ENCODE measurements at places on chromosomes 2 and 18.

DNA sequence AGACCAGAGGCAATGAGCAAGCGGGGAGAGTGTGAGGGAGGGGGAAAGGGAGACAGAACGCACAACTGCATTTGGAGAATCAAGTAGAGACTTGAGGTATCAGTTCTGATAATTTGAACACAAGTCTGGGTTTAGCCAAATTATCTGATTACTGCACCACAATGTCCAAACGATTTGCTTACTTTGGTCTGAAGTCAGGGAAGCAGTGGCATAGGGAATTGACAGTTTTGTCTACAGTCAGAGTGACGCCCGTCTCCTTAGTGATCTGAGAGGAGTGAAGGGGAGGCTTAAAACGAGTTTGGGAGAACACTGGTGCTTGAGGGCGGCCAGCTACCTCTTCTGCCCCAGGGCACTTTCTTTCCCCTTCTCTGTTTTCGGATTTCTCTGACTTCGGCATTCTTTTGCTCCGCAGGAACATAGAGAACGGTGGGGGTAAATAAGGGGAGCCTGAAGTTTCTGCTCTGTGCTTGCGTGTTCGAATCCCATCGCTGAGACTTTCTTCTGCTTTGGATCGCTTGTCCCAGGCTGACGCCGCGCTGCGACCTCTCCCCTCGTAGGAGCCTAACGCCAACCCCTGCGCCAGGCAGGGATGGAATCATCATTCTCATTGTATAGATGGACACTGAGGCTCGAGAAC, 2.9 kb upstream of the DLX2 start:
- DNase-seq = no peak

GRCh38 chr18:44796429-44797428, 116.0 kb downstream of the SETBP1 start:
- DNase-seq = no peak

DNA sequence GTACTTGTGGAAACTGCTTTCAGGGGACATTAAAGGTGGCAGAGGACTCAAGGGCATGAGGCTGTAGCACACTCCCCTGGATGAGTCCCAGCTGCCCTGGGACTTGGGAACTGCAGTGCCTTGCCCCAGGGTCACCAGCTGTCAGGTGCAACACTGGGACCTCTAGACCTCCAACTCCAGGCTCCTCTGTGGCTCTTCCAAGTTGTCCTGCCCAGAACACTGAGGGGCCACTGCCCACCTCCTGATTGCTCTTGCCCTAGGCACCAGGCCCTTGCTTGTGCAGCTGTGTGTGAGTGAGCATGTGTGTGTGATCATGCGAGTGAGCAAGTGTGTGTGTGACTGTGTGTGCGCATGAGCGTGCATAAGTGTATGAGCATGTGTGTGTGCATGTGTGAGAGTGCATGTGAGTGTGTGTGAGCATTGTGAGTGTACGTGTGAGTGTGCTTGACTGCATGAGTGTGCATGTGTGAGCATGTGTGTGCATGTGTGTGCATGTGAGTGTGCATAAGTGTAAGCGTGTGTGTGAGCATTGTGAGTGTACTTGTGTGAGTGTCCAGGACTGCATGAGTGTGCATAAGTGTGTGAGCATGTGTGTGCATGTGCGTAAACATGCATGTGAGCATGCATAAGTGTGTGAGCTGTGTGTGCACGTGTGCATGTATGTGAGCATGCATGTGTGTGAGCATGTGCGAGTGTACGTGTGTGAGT, 301.5 kb downstream of the NDUFA10 start:
- DNase-seq = no peak

DNA sequence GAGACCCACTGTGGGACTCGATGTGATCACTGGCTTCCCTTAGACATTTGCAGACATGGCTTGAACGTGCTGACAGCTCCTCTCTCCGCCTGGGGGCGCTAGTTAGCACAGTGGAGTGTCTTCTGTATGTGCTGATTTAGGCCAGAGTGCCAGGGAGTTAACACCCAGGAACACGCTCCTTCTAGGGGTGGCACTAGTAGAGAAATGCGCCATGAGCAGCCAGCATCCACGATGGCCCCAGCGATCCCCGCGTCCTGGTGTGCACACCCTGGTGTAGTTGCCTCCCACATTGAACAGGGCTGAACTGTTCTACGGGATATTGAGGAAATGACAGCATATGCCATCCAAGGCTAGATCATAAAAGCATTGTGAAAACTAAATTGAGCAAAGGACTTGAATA, 11.4 kb upstream of the NMUR1 start:
- no peak for DNase-seq

- DNase-seq = no peak
These were observed 48.5 kb upstream of the CAB39 start for GRCh38 chr2:230664128-230664527.

DNA sequence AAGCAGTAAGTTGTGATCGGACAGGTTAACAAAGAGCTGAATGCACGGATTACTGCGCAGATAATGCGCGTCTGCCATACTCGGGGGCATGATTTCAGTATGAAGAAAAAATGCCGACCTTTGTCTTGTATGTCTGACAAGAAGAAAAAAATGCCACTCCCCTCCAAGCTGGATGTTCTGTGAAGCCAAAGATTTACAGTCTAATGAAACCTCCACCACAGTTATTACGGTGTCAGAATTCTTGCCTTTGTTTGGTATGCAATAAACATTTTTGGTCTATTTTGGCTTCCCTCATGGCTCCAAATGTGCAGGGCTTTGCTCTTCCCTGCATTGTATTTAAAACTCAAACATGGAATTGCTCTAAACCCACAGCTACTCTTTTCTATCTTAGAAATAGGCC, 72.2 kb upstream of the THUMPD2 start:
- no peak for DNase-seq

DNA sequence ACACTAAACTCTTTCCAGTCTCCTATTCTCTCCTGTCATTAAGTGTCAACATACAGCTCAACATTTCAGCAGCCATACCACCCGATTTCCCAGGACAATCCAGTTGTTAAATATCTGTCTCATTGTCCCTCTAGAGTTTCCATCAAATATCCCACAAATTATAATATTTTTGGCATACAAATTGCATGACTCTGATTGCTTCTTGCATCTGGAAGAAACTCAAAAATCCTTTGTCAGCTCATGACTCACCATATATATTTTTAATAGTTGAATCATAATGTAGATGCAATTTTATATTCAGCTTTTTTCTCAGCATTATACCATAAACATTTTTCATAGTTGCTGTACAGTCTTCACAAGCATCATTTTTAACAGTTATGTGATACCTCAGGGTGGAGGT, 7.2 kb downstream of the SLC30A3 start:
- DNase-seq = no peak

GRCh38 chr2:101064868-101065549, 62.9 kb downstream of the RPL31 start:
- no peak for DNase-seq

GRCh38 chr2:206063635-206064034, 22.3 kb downstream of the INO80D start:
- DNase-seq = no peak

- DNase-seq = no peak
These were observed 86.6 kb downstream of the ASB1 start for GRCh38 chr2:238513346-238513745.

DNA sequence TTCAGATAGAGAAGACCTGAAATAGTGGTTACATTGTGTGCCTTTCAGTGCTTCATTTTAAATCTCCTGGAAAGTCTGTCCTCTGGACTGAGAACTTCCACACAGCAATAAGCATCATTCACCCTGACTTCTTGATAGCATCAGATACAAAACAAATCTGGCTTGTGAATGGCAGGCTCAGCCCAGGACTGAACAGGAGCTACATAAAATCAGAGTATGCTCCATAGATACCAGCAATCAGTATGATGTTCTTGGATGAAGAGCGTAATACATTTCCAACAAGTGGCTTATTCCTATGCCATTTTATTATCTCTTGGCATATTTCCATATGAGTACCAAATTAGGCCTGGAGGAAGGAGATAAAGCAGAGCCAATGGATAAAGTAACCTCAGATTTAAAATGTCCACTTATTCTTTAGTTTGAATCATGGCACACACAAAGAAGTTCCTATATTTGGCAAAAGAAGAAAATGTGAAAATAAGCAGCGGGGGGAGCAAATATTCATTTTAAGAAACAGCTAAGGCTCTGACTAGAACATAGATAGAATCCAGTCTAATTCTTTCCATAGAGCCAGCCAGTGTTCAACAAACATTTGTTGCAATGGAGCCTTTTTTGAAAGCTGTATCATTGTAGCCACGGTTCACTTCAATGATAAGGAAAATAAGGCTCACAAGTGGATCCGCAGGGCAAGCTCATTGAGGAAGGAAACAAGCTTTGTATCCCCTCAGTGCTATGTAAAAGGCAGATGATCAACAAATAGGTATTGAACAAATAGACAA, 230.8 kb upstream of the CHAC2 start:
- no peak for DNase-seq

DNA sequence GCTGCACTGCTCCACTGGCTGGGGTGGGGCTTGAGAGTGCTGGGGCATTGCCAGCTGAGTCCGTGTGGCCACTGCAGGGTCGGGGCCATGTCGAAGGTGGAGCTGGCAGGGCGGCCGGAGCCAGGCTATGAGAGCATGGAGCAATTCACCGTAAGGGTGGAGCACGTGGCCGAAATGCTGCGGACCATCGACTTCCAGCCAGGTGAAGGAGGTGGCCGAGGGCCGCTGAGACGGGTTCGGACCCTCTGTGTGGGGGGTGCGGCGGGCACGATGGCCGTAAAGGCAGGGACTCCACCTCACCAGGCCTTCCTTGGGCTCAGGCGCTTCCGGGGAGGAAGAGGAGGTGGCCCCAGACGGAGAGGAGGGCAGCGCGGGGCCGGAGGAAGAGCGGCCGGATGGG, 2.1 kb downstream of the UCN start:
- DNase-seq = no peak

DNA sequence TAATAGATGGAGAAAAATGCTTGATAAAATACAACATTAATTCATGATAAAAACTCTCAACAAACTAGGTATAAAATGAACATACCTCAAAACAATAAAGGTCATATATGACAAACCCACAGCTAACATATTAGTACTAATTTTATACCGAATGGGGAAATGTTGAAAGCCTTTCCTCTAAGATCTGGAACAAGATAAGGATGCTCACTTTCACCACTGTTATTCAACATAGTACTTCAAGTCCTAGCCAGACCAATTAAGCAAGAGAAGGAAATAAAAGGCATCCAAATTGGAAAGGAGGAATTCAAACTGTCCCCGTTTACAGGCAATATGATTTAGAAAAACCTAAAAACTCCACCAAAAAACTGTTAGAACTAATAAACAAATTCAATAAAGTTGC, 61.5 kb upstream of the CTIF start:
- no peak for DNase-seq

DNA sequence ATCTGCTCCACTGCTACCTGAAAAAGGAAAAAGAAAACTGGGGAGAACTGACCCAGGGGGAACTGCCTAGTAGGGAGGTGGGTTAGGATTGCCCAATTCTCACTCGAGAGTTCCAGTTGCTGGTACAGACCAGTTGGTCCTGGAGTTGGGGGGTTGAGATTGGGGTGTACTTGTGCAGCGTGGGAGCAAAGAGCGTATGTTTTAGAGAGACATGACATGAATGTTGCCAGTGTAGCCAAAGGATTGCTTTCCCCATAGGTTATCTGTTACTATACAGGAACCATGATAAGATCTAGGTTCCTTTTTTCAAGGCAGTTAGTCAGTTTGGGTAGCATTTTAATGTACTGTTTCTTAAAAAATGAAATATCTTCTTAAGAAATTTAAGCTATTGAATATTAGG, 68.6 kb downstream of the APLF start:
- DNase-seq = no peak

DNA sequence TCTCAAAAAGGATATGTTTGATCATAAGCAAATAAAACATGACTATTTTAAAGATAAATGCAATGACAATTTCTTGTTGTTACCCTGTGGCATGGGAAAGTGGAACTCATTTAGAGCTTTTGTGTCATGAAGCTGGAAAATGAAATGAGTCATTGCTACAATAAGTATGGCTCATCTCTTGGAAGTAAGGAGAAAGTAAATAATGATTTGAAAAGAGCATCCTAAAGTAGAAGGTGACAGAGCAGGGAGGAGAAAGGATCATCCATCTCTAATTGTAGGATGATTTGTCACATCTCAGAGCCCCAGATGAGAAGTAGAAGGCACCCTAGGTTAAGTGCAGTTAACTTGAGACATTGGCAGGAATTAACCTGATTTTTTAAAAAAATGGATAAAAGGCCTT, 200.5 kb downstream of the CPS1 start:
- DNase-seq = no peak

DNA sequence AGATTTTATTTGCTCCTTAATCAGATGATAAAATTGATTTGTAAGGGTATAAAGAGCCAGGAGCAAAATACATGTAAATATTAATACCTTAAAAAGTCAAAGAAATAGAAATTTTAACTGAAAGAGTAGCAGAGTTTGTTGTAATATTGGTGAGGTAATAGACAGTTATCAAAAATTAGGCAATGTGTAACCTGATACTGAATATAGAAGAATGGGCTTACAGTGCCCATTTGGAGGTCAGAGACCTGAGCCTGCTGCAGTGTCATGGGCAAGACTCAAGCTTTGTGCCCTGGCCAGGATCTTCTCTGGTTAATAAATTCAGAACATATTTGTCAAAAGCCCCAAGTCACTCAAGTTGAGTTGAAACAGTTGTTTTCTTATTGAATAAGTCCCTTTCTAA, 29.7 kb upstream of the TMEM247 start:
- DNase-seq = no peak

DNA sequence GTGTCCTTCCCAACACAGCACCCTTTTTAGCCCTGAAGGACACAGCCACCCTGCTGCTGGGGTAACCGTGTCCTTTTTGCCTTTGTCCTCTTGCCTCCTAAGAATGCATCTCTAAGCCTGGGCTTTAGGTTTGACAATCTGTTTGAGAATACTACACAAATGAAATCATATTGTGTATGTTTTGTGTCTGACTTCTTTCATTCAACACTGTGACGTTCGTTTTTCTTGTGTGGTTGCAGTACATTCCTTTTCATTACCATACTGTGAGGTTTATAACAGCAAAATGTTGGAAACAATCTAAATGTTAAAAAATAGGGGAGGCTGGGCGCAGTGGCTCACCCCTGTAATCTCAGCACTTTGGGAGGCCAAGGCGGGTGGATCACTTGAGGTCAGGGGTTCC, 11.2 kb downstream of the ASPRV1 start:
- no peak for DNase-seq

DNA sequence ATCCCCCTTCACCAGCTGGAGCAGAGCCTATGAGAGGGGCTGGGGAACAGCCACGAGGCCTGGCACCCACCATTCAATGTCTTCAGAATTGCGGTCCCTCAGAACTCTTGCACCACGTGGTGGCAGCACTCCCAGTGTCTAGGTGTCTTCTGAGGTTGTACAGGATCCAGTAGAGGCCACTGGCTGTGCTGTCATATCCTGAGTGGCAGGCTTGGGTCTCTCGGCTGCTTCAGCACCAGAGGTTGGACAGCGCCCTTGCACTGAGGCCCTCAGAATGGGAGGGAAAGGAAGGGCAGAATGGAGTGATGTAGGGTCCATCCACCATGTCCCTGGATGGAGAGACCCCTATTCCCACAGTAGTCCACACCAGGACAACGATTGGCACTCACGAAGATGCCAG, 112.0 kb upstream of the TEKT4 start:
- no peak for DNase-seq

- DNase-seq = no peak
These were observed 38.4 kb upstream of the GMCL1 start for GRCh38 chr2:69791045-69791444.

- DNase-seq = no peak
These were observed 81.8 kb upstream of the TGIF1 start for GRCh38 chr18:3368193-3368592.

GRCh38 chr2:160353166-160353565, 140.4 kb downstream of the RBMS1 start:
- no peak for DNase-seq

- no peak for DNase-seq
These were observed 17.3 kb downstream of the NFATC1 start for GRCh38 chr18:79413025-79413424.

GRCh38 chr18:6001867-6002266, 106.5 kb upstream of the TMEM200C start:
- DNase-seq = no peak

Data from esophagus squamous epithelium (tissue), 5 donors.